GM04504 (cell line): ENCODE measurements at places on chromosomes 13 and 19.

GRCh38 chr13:105220881-105221280, 1314.6 kb downstream of the EFNB2 start:
- DNase-seq, result no peak

DNA sequence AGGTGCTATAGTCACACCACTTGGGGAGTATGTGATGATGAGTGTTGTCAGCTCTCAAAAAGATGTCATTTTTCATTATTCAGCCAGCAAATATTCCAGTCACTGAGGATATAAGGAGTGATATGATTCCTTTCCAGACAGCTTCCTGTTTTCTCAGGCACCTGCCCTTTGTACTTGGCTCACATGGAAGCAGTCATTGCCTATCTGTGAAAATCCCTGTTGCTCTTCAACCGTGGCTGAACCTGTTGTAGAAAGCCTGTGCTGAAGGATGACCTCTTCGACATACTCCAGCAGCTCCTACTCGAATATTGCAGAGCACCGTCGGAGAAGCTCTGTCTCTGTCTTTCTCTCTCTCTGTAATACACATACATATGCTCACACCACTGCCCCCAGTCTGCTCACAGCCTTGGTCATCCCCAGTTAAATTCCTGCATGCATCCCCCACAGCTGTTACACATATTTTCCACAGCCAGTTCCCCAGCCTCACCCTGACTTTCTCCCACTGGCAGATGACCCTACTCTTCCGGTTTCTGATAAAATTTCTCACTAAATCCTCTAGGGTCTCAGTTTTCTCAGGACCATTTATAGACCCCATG, 204.2 kb upstream of the ARGLU1 start:
- no peak for DNase-seq

DNA sequence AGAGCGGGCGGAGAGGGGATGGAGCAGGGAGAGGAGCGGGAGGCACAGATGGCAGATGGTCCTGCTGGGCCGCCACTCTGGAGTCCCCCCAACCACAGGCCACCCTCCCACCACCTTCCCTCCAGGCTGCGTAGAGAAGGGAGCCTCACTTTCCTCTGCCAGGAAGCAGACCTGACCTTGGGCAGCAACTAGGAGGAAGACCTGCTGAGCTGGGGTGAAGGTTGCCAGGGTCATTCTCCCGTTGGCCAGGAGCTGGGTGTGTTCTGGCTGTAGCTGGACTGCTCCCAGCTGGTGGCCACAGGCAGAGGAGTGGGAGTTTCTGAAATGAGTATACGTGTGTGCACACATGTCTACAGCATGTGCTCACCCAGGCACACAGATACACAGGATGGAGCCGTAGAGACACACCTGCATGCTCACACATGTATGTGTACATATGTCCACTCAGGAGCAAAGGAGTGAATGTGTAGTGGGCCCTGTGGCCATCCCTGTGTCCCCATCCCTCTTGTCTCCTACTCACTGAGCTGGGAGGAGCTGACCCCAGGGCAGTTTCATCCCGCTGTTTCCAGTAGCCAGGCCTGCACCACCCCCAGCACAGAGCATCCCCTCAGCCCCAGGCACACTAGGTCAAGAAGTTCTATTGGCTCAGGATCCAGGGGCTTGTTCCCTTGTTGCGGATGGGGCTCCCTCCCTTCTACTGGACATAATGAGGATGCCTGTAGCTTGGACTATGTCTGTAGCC, 53.0 kb downstream of the CHST8 start:
- no peak for DNase-seq

- no peak for DNase-seq
Observed at GRCh38 chr19:13155472-13156359, 5.5 kb downstream of the IER2 start.

DNA sequence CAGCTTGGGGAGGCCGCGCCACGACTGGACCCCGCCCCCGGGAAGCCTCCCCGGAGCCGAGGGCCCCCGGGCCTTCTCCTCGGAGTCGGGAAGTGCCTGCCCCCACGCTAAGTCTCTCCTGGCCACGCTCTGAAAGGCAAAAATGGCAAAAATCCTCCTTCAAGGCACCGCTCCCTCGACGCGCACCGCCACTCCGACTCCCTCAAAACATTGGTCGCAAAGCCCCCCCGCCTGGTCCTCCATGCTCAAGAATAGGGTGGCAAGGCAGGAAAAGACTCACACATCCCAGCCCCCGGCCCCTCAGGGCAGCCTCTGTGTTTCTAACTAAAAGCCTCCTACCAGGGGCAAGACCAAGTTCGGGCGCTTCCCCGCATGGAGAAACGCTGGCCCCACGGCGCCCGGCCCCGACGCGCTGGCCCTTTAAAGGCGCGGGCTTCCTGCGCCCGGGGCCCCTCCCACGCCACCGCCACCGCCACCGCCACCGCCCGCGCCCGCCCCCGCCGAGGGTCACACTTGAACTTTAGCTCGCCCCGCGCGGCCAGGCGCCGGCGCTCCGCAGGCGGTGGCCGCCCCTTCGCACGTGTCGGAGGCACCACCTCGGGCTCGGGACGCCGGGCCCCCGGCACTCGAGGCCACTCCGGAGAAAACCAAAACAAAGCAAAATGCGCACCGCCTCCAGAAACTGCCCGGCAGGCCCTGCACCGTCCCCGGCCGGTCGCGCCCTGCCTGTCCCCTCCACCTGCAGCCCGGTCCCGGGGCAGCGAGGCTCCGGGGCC, 1.9 kb downstream of the FOXO1 start:
- no peak for DNase-seq

GRCh38 chr13:32878163-32878562, 138.1 kb upstream of the KL start:
- no peak for DNase-seq
